ENCODE measurements at places on chromosomes 6 and 20.
A peak's percentile ranks its signal among the peaks of the same experiment; 100 is the strongest.

GRCh38 chr20:37288091-37288490, 1.4 kb upstream of the MANBAL start:
- no peak for DNase-seq

DNA sequence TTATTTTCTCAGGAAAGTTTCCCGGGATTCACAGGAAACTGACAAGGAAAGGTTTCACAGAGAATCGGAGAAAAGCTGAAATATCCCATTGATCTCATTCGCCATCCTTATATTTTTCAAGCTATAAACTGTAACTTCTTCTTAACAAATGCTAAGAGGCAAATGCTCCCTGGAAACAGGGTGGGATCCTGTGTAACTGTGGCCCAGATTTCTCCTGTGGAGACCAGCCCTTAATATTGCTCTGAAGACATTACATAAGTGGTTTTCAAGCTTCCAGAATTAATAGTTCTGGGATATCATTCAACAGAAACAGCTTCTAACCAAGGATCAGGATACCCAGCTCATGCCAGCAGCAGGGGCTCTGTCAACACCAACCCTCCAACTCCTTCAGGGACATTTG, 69.2 kb downstream of the THBS2 start:
- no peak for DNase-seq

DNA sequence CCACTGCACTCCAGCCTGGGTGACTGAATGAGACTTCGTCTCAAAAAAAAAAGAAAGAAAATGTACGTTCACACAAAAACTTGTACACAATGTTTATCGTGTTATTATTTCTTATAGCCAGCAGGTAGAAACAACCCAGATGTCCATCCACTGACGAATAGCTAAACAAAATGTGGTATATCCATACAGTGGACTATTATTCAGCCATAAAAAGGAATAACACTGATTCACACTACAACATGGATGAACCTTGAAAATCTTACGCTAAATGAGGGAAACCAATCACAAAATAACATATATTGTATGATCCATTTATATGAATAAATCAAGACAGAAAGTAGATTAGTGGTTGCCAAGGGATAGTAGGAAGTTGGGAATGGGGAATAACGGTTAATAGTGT, 75.1 kb upstream of the EPB41L1 start:
- DNase-seq: no peak

DNA sequence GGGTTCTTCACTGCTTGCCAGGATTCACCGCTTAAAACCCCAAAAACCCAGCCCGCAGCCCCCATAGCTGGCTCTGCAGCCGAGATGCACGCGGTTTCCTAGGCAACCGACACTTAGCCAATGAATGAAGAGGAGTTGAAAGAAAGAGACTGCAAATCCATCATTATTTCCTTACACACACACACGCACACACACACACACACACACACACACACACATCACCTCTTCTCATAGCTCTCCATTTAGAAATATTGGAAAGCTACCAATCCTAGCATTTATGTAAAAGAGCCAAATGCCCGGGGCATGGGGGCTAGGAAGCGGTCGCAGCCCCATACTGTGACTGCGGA, 3.4 kb upstream of the TUBB2B start:
- DNase-seq: no peak

DNA sequence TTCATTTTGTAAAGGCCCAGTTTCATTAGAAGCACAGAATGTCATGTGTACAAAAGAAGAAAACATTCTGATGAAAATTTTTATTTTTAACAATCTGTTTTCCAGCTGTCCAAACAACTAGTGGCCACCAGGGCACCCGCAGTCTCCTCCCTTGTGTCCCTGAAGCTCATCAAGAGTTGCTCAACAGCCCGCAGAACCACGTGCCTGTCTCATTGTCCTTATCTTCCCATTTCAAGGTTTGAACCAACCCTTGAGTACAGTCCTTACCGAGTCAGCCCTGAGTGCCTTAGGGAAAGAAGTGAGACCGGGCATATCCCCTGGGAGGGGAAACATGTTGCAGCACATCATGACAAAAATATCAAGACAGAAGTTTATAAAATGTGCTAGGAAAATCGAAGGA, 15.9 kb upstream of the ZNF133 start:
- no peak for DNase-seq

DNA sequence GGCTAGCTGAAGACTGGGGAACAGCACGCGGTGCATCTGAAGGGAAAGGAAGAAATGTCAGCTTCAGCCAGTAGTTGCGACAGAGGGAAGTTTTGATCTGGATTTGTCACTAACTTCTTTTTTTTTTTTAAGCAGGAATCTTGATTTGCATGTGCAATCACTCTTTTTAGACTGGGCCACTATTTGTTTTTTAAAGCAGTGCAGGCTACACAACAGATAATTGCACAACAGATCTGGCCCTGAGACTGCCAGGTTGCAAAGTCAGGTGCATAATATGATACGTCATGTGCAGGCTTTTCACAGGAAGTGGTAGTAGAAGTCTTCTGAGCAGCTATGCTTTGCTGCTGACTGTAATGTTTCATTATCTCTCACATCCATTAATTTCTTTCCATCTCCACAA, 13.5 kb downstream of the PFDN4 start:
- no peak for DNase-seq

- no peak for DNase-seq
These were observed 2.6 kb downstream of the MEP1A start for GRCh38 chr6:46795816-46796215.

DNA sequence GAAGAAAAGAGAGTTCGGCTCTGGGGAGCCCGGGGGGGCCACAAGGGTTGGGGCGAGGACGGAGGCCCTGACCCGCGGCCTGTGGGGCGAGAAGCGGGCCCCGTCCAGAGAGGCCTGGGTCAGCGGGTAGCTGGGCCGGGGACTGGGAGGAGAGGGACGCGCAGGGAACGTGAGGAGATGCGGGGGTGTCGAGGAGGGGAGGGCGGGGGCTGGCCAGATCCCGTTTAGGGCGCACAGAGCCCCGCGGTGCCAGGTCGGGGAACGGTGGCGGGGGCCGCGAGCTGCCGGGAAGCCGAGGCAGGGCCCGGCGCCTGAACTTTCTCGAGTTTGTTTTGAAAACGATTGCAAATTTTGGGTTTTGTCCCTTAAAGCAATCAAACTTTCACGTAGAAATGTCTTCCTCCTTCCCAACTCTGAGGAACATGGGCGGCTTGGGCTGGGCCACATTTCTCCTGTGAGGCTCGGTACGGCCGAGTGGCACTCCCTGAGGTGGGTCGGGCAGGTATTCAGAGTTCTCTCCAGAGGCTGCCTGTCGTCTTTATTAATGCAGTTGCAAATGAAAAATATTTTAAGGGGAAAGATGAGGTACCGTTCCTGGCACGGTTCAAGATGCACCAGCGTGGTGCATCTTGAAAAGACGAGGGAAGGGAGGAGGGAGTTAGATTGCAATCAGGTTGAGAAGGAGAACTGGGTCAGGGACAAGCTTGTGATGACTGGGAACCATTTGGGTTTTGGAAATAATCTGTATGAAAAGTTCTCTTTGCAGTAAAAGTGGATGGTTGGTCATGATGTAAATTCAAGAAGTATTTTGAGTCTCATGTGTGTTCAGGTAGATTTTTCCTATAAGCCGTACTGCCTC, 972 bp downstream of the RNF8 start:
- DNase-seq: peak; percentile 1
